ENCODE measurements at places on chromosomes 7 and 10. TPM values are rescaled to one million over a fixed set of nuclear protein-coding genes. Genes with fewer than 3 reads are reported as not detected.

DNA sequence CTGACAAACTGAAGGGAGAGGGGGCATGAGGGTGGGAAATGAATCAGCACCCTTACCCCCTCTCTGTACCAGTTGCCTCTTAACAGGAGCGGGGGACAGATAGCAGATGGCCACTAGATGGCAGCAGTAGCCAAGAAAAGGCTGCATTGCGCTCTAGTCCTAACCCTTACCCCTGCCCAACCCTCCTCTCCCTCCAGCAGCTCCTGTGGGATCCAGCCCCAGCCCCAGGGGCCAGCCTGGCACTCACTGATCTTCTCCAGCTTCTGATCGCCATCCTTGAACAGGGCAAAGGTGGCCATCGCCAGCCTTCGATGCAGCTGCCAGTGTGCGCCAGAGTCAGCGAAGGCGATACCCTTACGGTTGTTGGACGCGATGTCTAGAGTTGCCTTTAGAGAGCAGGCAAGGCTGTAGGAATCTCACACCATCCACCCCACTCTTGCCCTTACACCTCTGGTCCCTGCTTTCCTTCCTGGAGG, 2.2 kb downstream of the CYP17A1 start:
- DNase-seq = peak; percentile 65
- H3K4me1 ChIP-seq = no peaks in the 10 kb centered on the region
- H3K27me3 ChIP-seq = no peaks in the 10 kb centered on the region
- H3K36me3 ChIP-seq = no peaks in the 10 kb centered on the region
- no peak overlapping the region for H3K4me3 ChIP-seq
- no peak overlapping the region for H3K27ac ChIP-seq

- H3K27me3 ChIP-seq = no peaks in the 10 kb centered on the region
- H3K36me3 ChIP-seq = no peaks in the 10 kb centered on the region
- H3K27ac ChIP-seq = no peak overlapping the region
- no peak overlapping the region for H3K4me3 ChIP-seq
These were observed 119.9 kb downstream of the GPR37 start for GRCh38 chr7:124645704-124646103.

GRCh38 chr7:115988401-115988800, 42.2 kb downstream of the TFEC start:
- H3K27me3 ChIP-seq = no peaks in the 10 kb centered on the region
- no peaks in the 10 kb centered on the region for H3K4me1 ChIP-seq
- no peak overlapping the region for H3K27ac ChIP-seq
- no peaks in the 10 kb centered on the region for H3K36me3 ChIP-seq

- H3K4me1 ChIP-seq = no peaks in the 10 kb centered on the region
- H3K4me3 ChIP-seq = no peak overlapping the region
- no peak overlapping the region for H3K27ac ChIP-seq
- no peaks in the 10 kb centered on the region for H3K27me3 ChIP-seq
These were observed 172.2 kb downstream of the SLIT1 start for GRCh38 chr10:97013568-97013967.

DNA sequence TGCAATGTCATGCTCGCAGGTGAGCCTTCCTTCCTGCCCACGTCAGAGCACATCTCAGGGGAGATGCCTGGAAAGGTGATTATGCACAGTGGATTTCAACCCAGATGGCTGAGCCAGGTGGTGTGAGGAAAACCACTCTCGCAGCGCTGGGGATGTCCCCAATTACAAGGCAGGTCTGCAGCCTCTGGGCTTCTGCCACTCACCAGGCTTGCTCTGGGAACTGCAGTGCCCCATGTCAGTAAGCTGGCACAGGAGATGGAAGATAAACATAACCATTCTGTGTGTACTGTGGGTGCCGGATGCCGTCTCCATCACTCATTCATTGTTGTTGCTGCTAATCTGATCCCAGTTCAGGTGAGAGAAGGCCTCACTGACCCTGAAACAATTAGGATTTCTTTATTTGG, 222.9 kb upstream of the PITRM1 start:
- DNase-seq = no peak
- H3K36me3 ChIP-seq = no peaks in the 10 kb centered on the region
- no peak overlapping the region for H3K4me3 ChIP-seq
- no peaks in the 10 kb centered on the region for H3K27me3 ChIP-seq
- no peak overlapping the region for H3K27ac ChIP-seq

Gene AGR2
- 2.5 TPM for total RNA-seq

Gene ZNRF2
- total RNA-seq = 38.4 TPM

GRCh38 chr10:102727037-102727818, 12.8 kb downstream of the SFXN2 start:
- no peak overlapping the region for H3K4me3 ChIP-seq
- no peaks in the 10 kb centered on the region for H3K27me3 ChIP-seq
- no peak overlapping the region for H3K27ac ChIP-seq
- no peak for DNase-seq
- no peaks in the 10 kb centered on the region for H3K4me1 ChIP-seq

Gene CDH23
- 2.6 TPM for total RNA-seq

Gene MICU1
- total RNA-seq = 16.9 TPM

- H3K4me3 ChIP-seq = no peak overlapping the region
- DNase-seq = no peak
- H3K36me3 ChIP-seq = no peaks in the 10 kb centered on the region
- no peak overlapping the region for H3K27ac ChIP-seq
- no peaks in the 10 kb centered on the region for H3K4me1 ChIP-seq
These were observed 67.5 kb upstream of the INSIG1 start for GRCh38 chr7:155230169-155230593.

GRCh38 chr10:3350617-3351258, 178.2 kb upstream of the PITRM1 start:
- H3K27me3 ChIP-seq = peaks cover 18% of the 10 kb centered on the region
- H3K36me3 ChIP-seq = no peaks in the 10 kb centered on the region
- DNase-seq = no peak
- H3K4me1 ChIP-seq = no peaks in the 10 kb centered on the region
- no peak overlapping the region for H3K4me3 ChIP-seq

DNA sequence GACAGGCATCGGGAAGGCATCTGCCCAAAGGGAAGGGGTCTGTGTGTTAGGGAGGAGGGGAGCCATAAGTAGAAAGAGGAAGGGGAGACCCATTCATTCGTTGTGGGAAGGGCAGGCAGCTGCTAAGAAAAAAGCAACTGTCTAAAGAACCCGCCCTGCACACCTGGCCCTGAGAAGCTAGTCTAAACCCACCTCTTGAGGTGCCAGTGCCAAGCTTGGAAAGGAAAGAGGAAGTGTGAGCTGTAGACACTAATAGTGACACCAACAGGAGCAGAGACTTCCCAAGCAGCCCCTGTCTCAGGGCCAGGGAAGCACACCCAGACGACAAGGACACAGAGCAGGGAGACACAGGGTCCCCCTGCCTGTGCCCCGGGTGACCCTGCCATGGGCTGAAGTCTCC, 40.8 kb upstream of the PRSS58 start:
- no peak overlapping the region for H3K4me3 ChIP-seq
- H3K27me3 ChIP-seq = peaks cover 11% of the 10 kb centered on the region
- no peak for DNase-seq
- no peaks in the 10 kb centered on the region for H3K36me3 ChIP-seq

- DNase-seq = no peak
- H3K36me3 ChIP-seq = no peaks in the 10 kb centered on the region
- H3K27me3 ChIP-seq = peaks cover 29% of the 10 kb centered on the region
- no peak overlapping the region for H3K27ac ChIP-seq
- H3K4me3 ChIP-seq = no peak overlapping the region
- peaks cover 11% of the 10 kb centered on the region for H3K4me1 ChIP-seq
These were observed 272.9 kb downstream of the TRIL start for GRCh38 chr7:28685242-28685643.

GRCh38 chr7:67870396-67870795, 873.8 kb downstream of the TYW1 start:
- no peak overlapping the region for H3K27ac ChIP-seq
- H3K4me3 ChIP-seq = no peak overlapping the region
- no peaks in the 10 kb centered on the region for H3K36me3 ChIP-seq

Gene ADCYAP1R1
- total RNA-seq = not detected

DNA sequence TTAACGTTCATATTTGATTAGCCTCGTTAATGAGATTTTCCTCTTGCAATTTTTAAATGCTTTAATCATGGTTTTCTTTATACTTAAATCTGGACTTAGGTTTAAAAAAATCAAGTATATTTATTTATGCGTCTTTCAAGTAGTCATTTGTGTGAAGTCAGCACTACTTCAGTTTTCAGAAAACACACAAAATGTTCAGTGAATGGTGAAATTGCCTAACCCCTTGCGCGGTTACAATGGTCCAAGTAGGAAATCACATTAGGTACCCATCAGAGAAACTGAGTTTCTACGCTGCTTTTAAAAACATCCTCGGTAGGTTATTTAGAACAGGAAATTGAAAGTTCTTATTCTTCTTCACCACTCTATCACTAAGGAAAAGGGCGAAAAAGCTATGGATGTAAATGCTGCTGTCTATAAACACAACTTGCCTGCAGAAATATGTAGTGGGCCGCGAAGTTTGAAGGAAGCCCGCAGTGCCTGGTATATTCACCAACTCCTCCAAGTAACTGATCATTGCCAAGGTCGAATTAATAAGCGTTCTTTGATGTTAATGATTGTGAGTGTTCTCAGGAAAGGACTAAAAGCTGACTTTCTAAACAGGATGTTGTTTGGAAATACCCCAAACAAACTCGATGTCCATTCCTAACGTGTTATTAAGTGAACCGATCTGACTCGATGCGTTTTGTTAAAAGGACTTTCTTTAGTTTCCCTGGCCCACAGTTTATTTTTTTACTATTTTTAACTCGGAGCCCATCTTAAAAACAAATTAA, 1.0 kb downstream of the SYPL1 start:
- H3K27me3 ChIP-seq = no peaks in the 10 kb centered on the region
- H3K4me1 ChIP-seq = peaks cover 25% of the 10 kb centered on the region
- H3K27ac ChIP-seq = peak overlapping the region; percentile 77
- no peaks in the 10 kb centered on the region for H3K36me3 ChIP-seq
- DNase-seq = no peak
- peak overlapping the region; percentile 84 for H3K4me3 ChIP-seq

GRCh38 chr7:66681491-66682349, 53.0 kb downstream of the KCTD7 start:
- H3K27ac ChIP-seq = peak overlapping the region; percentile 99
- no peaks in the 10 kb centered on the region for H3K27me3 ChIP-seq
- H3K36me3 ChIP-seq = no peaks in the 10 kb centered on the region
- peak; percentile 96 for DNase-seq

Gene SKIDA1
- 0.72 TPM for total RNA-seq

DNA sequence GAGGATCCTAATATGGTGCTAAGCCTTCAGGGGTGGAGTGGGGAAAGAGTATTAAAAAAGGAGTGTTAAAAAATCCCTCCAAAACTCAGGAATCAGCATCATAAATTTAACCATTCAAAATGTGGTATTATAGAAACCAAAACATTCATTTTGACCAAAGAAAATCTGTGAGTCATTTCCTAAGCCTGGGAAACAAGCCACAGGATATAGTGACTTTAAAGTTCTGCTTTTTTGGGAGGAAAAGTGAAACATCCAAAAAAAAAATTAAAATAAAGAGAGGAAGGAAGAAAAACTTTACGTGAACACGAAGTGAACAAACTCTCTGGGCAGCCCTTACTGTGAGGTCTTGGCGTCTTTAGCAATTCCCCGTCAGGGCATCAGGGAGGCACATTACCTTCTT, 74.0 kb upstream of the GSDME start:
- no peak overlapping the region for H3K4me3 ChIP-seq
- H3K27ac ChIP-seq = no peak overlapping the region
- no peak for DNase-seq
- H3K27me3 ChIP-seq = no peaks in the 10 kb centered on the region
- H3K4me1 ChIP-seq = peaks cover under 1% of the 10 kb centered on the region
- H3K36me3 ChIP-seq = peaks cover 36% of the 10 kb centered on the region

DNA sequence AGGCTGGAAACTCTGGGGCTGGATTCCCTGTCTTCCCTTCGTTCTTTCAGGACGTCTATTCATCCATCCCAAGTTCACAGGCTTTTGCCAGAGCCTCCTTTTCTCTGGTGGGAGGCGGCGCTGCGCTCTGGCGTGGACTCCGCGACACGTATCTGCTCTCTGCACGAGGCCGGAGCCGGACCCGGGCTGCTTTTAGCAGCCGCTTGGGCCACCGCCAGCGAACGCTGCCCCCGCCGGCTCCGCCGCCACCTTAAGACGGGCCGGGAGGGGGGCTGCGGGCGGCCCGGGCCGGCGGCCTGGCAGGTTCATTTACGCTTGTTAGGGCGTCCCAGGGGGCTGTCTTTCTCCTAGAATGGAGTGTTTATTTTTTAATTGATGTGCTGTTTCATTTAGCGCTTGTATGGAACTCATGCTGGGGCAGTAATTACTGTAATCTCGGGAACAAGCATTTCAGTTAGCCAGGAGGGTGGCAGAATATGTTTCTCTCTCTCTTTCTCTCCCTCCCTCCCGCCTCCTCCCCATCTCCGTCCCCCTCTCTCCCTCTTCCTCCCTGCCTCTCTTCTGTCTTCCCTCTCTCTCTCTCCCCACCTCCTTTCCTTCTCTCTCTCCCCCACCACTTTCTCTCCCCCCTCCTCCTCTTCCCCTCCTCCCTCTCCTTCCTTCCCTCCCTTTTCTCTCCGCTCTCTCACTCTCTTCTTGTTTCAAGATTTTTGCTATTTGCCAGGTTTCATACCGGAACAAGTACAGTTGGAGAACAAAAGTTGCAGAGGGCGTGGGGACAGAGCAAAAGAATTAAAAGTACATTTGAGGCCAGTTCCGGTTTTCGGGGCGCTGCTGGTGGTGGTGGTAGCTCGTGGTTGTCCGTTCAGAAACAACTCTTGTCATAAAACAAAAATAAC, 1.3 kb upstream of the FZD8 start:
- peaks cover 41% of the 10 kb centered on the region for H3K27me3 ChIP-seq
- no peaks in the 10 kb centered on the region for H3K36me3 ChIP-seq
- H3K4me1 ChIP-seq = peaks cover 36% of the 10 kb centered on the region
- H3K27ac ChIP-seq = no peak overlapping the region
